ENCODE measurements at places on chromosomes 11 and 22.
A peak's percentile ranks its signal among the peaks of the same experiment; 100 is the strongest.

DNA sequence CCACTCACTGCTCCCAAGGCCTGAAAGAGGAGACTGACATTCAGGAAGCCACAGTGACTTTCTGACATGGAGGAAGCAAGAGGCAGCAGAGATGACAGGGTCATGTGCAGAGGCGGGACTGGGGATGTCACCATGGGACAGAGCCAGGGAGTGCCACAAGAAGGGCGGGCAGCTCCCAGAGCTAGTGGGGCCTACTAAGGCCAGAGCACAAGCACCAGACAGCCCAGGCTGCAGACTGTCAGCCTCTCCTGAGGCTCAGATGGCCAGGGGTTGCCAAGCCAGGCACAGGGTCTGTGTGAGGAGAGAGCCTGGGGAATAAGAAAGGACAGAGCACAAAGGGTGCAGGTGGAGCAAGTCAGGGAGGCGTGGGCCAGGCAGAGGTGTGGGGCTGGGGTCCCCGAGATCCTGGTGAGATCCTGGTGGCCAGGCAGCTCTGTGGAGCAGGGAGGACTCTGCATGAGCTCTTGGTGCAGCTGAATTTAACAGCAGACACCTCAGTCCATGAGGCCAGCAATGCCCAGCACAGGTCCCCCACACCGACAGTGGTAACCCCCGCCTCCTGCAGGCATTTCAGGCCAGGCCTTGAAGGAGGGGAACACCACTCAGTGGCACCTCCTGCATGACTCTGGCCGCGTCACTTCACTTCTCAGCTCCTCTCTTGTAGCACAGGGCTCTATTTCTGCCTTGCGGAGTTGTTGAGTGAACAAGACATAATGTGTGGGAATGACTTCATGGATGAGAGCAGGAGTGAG lies 52.3 kb downstream of the SGSM3 start:
- no peak for DNase-seq

GRCh38 chr11:1564535-1565172 lies 7.4 kb downstream of the DUSP8 start:
- no peak for DNase-seq

DNA sequence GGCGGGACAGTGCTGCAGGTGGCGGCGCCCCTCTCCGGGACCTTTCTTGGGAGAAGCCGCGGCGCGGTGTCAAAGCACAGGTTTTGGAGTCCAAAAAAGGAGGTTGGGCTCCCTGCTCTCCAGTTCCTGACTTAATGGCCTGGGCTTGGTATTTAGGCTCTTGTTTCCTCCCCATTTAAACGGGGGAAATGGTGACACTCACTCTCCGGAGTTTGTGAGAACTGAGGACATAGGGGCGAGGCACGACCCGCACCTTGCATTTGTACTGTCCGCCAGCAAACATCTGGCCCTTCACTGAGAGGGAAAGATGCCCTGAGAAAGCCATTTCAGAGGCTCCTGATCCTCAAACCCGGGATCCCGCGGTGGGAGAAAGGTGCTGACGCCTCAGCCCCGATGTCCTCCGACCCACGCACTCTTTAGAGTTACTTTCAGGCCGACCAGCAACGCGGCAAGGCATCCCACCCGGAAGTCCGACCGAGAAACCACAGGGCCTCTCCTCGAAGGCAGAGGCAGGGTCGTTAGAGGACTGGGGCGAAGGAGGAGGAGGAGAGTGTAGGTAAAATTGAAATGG lies 2.9 kb upstream of the WDR74 start:
- DNase-seq, result no peak

DNA sequence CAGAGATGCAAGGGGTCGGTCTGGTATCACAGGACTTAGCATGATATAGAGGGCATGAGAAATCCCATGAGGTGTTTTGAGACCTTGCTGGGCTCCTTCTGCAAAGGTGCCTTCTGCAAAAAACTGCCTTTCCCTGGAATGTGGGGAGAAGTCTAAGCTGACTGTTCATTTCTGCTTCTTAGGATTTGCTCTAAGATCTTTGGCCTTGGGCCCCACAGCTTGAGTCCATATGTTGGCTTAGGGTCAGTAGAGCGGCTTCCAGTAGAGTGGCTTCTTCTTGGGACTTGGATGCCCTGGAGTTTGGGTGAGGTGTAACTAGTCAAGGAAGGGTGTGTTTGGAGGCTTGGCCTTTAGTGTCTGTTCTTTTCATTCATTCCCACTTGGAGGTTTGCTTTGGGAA lies 37.0 kb downstream of the AMPD3 start:
- DNase-seq, result no peak

GRCh38 chr11:128361451-128362020 lies 225.8 kb downstream of the ETS1 start:
- no peak for DNase-seq

DNA sequence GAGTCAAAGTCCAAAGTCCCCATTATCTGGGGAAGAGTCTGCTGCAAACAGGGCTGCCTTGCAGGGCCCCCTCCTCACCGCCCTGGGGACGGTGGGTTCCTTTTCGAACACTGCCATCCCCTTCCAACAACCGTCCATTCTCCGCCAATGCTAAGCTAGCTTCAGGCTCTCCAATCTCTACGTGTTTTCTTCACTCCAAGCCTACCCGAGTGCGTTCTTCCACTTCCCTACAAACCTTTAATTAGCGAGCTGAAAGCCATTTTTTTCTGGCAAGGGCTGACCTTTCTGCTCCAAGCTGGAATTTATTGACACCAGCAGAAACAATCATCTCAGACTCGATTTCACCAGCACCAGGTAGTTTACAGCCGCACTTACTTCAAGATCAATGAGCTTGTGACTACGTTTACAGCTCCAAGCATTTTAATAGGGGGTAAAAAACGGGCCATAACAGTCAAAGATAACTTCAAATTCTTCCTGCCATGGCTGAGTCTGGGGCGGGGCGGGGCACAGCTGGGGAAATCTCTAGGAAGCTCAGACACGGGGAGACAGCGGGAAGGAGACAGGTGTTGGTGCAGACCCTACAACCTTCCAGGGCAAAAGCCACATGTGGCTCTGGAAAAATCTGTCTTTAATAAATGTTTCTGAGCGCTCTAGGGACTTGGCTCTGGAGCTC lies 82.2 kb downstream of the PHF21B start:
- no peak for DNase-seq

DNA sequence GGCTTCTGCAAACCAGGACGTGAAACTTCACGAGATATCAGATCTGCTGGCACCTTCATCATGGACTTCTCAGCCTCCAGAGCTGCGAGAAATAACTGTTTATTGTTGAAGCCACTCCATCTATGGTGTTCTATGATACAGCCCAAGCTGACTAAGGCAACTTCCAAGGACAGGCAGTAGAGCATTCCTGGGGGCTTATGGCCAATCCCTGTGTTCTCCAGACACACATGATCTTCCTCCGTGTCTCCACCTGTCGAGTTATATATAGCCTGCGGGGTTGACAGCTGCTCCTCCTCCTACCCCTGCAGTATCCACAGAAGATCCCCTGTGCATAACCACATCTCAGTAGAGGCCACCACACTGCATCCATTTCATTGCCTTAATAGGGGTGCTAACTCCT lies 11.0 kb downstream of the TP53AIP1 start:
- DNase-seq, result no peak

GRCh38 chr22:33860386-33860785 lies 59.9 kb downstream of the LARGE1 start:
- DNase-seq, result no peak

DNA sequence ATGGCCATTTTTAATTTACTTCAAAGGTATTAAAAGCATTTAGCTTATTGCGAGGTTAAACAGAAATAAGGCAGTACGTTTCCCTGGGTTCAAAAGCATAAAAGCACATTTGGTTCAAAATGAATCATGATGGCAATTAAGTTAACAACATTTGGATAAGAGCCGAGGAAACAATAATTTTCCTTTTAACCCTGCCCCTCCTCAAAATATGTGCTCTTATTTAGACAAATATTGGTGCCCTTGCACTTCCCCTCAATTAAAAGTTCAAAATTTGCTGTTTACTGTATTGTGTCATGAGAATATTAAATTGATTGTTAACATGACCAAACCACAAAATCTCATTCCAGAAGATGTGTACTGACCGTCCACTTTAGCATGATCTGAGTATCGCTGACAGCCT lies 48.7 kb downstream of the VSIG10L2 start:
- no peak for DNase-seq

- DNase-seq, result no peak
These were observed 172.5 kb downstream of the TBC1D22A start for GRCh38 chr22:46934746-46935491.

DNA sequence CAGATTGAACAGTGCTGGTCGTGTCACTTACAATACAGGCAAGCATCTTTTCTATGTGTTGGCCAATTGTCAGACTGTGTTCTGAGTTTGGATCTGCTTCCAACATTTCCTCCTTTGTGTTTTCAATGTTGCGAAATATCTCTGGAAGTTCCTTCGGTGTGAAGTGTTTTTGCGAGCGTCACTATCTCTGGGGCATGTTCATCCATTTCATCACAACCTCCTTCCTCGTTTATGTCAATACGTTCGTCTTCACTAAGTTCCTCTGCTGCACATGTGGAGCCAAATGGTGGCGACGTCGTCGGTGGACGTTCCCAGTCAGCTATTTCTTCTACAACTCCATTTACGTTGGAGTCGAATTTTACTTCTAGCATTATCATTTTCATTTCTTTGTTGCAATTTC lies 100.2 kb upstream of the LMO1 start:
- no peak for DNase-seq

DNA sequence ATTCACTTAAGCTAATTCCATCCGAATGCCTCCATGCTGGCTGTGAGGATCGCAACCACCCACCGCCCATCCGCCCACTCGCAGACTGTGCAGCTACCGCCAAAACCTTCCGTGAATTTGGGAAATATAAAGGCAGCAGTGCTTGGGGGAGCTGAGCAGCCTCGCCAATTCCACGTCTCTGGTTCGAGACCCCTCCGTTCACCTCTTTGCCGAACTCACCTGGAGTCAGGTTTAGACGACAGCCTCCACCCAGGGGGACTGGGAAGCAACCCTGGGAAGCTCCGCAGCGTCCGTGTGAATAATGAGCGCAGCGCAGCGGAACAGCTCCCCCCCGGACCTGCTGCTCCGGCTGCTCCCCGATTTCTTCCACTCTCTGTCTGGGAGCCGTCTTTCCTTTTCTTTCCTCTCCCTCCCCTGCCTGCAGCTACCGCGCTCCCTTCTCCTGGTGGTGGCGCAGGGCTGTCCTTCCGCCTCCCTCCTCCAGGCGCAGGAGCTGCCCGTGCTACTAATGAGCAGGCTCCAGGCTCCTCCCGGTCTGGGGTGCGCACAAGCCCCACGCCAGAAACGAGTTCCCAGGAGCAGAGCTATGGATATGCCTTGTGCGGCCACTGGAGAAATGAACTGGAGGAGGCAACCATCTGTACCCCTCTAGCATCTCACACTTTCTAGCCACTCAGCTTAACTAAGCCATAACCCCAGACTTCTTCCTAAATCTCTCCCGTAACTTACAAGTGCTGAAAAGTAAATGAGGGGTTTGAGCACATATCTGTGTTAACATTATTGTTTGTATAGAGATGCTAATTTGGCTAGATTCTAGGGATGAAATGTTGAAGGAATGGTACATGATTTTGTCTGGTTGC lies 107.3 kb downstream of the XKR3 start:
- DNase-seq, result peak; percentile 1

Measured in NCI-H1930 (cell line).